Ovary (tissue), 10 donors: ENCODE measurements at places on chromosomes 4 and X. TPM values are rescaled to one million over a fixed set of nuclear protein-coding genes. Genes with fewer than 3 reads are reported as not detected.

The MAGEE2 gene
- 0.20 TPM for polyA plus RNA-seq

The GABRB1 gene
- polyA plus RNA-seq: not detected

DNA sequence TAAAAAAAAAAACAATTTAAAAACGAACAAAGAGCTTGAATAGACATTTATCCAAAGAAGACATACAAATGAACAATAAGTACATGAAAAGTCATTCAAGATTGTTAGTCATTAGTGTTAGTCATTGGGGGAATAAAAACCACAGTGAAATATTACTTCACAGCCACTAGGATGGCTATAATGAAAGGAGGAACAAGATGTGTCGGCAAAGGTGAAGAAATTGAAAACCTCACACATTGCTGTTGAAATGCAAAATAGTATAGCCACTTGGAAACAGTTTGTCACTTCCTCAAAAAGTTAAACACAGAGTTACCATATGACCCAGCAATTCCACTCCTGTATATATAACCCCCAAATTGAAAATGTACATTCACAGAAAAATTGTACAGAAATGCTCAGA, 45.2 kb upstream of the SLC39A8 start:
- H3K4me1 ChIP-seq: no peaks in the 10 kb centered on the region
- H3K36me3 ChIP-seq: no peaks in the 10 kb centered on the region
- H3K4me3 ChIP-seq: no peak overlapping the region
- H3K27me3 ChIP-seq: no peaks in the 10 kb centered on the region
- no peak for DNase-seq

DNA sequence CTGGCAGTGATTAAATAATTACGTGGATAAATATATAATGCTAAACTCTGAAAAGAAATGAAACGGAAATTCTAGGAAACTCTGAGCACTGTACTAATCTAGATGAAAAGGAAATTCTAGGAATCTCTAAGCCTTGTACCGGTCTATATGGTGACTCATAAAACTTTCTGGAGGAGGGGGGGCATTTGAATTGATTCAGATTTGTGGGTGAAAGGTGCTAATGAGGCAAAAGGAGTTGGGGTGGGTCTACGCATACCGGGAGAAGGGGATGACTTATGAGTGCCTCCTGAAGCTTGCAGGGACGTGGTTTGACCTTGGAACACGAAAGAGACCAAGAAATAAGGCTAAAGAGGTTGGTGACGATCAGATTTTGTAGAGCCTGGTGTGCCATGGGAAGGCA, 151.7 kb upstream of the CASK start:
- H3K36me3 ChIP-seq: no peaks in the 10 kb centered on the region
- H3K4me3 ChIP-seq: no peak overlapping the region
- no peak for DNase-seq
